ENCODE measurements at places on chromosomes 11 and 22. TPM values are rescaled to one million over a fixed set of nuclear protein-coding genes. Genes with fewer than 3 reads are reported as not detected.

GRCh38 chr11:121870206-121871045 is 245.6 kb downstream of the BLID start:
- DNase-seq = peak; percentile 19

ADM2 gene
- total RNA-seq = 3.2 TPM

C11orf91 gene
- not detected for total RNA-seq

MAJIN gene
- total RNA-seq = 0.97 TPM

GRCh38 chr11:66068154-66068821 is 1.8 kb upstream of the PACS1 start:
- peak; percentile 92 for DNase-seq

DNA sequence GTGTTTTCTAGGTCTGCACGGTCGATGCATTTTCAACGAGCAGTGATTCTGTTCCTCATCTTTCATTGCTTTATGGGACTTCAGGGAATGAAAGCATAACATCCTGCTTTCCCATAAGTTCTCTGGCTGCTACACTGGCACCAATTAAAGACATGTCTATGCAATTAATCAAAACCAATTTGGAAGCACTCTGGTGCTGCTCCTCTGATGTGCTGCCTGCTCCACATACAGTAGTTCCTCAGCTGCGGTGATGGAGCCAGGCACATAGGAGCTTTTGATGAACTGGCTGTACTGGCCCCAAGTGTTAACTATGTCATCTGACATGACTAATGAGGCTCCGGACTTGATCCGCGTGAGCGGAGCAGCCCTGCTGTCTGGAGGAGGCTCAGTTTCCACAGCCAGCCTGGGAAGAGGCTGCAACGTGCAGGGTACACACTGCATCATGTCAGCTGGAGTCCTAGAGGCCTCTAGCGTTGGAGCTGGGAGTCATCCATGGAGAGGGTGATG is 29.8 kb downstream of the GVQW3 start:
- no peak for DNase-seq

GRCh38 chr22:19819911-19820879 is 34.5 kb downstream of the GNB1L start:
- DNase-seq = peak; percentile 53

- DNase-seq = peak; percentile 84
These were observed 1.5 kb downstream of the SLC43A1 start for GRCh38 chr11:57513911-57514537.

DNA sequence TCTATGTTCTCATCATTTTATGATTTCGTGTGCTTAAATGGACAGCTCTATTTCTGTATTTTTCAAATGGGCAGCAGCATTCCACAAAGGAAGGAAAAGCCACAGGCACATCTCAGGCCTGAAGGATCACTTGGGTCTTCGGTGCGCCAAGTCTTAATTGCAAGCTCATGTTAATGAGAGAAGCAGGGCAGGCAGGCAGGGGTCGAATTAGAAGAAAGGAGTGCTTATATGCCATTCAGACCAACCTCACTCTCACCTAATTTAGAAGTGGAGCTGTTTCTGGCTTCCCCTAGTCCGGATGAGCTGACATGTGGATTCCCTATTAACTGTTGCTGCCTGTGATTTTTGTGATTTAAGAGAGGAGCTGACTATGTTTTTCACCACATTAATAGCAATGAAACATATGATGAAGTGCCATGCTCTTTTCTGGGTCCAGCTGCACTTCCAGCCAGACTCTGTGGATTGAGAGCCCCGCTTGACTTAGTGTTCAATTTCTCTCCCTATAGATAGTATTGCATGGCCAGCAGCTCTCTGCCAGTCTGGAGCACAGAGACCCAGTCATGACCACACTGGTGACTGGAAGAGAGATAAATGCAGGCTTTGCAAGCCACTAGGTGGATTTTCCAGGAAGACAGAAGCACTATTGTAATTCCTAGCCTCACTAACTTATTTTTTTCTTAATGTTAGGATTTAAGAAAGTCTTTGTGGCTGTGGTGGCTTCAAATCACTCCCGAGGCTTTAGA is 373.9 kb upstream of the FAT3 start:
- no peak for DNase-seq

OR10D3 gene
- not detected for total RNA-seq

DNA sequence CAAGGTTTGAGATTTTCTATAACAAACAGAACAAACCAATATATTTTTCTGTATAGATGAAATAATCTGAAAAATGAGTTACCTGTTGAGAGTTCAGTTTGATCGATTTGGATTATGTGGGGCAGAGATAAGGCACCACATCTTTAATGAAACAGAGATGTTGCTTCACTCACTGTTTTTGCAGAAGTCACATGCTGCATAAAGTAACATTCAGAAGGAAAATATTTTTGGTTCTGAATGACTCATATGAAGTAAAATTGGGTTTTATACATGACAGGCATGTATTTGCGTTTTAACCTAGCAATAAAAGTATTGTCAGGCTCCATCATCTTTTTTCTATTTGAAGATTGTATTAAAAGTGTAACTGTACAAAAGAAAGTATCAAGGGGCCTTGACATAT is 77.8 kb downstream of the BBOX1 start:
- no peak for DNase-seq

SLC2A11 gene
- 10.7 TPM for total RNA-seq

DNA sequence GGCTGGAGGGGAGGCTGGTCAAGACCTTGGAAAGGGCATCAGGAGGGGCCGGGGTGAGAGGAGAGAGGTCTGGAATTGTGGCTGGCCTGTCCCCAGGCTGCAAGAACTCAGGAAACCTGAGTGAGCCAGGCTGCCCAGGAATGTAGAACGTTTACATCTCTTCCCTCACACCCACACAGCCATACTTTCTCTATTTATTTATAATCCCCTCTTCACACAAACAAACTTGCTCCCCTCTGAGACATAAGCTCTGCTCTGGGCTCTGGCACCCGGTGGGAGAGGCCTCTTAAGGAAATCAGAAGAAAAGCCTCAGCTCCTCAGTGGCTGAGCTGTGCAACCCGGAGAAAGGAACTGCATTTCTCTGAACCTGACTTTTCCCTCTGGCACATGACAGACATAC is 5.5 kb downstream of the CHRDL2 start:
- DNase-seq = no peak

FBXO3 gene
- 17.9 TPM for total RNA-seq

DNA sequence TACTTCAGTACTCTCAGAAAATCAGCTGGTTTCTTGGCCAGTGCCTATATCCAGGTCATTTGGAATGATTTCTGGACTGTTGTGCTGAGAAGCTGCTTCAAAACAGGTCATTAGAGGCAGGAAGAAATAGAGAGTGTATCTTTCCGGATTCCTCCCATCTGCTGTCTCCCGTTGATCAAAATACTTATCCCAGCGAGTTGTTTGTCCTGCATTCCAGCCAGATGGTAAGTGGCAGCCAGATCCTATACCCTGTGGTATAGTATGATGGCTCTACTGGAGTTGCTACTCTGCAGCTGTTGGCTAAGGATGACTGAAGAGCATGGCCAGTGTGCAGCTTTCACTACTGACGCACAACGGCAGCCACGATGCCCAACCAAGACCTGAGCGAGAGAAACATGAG is 560.9 kb upstream of the ANO5 start:
- DNase-seq = no peak

- no peak for DNase-seq
These were observed 167.3 kb downstream of the NTM start for GRCh38 chr11:131537748-131538147.

DNA sequence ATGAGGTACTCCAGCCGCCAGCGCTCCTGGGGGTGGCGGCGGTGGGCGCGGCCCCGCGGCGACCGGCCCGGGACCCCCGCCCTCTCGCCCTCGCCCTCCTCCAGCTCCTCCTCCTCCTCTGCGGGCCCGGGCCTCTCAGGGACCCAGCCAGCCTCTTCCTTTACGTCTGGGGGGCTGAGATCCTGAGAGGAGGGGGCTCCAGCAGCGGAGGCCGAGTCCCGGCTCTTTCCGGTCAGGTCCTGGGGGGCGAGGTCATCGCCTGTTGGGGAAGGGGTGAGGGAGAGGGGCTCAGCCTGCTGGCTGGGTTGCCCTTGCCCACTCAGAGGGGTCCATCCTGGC is 4.3 kb downstream of the ZFTA start:
- DNase-seq = peak; percentile 86

APOL6 gene
- 0.07 TPM for total RNA-seq

SLC22A6 gene
- total RNA-seq = not detected

GRCh38 chr11:82474876-82475275 is 258.8 kb downstream of the FAM181B start:
- DNase-seq = no peak

DNA sequence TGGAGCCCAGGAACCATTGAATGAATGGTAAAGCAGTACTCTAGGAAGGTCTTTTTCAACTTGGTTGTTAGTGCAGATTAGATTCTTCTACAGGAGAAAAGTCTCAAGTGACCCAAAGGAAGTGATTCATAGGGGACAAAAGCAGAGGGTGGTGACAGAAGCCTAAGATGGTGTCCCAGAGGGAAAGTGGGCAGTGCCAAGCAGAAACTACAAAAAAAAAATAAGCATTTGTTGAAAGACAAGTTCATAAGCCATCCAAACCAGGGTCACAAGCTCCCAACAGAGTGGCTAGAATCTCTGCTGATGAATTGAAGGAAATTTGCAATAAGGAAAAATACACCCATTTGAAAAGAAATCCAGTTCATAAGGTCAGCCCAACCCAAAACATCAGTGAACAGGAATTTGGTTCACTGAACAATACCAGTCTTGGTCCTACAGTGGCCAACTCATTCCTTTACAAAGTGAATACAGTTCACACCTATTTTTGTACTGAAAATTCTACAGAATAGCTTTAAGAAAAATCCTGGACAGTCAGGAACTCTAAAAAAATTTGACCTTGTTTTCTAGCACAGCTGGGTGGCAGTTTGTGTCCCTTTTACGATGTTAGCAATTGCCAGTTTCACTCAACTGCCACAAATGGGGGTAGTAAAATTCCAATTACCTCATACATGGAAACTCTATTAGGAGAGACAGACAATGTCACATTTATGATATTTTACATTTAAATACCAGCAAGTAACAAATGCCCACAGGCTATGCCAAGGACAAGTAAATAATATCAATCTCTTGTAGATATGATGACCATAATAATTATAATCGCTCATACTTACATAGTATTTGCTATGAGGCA is 21.6 kb upstream of the NUP160 start:
- no peak for DNase-seq

DNA sequence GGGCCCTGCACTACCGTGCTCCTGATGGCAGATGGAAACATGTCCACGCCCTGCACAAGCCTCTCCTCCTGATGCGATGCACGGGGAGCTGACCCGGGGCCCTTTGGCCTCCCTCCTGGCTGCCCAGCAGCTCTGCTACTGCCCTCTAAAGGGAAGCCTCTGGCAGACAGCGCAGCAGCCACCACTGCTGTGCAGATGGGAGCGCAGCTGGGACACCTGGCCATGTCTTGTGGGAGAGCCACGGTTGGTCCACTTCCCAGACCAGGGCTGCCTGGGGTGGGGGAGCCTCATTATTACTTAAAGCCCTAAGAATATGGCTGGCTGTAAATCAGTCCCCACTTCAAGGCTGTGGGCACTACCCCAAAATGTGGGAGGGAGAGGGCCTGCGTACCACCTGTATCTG is 38.3 kb downstream of the TBX1 start:
- no peak for DNase-seq

GRCh38 chr11:28366549-28367346 is 258.6 kb downstream of the METTL15 start:
- no peak for DNase-seq

- DNase-seq = no peak
These were observed 115.4 kb downstream of the C11orf58 start for GRCh38 chr11:16853859-16854258.

DNA sequence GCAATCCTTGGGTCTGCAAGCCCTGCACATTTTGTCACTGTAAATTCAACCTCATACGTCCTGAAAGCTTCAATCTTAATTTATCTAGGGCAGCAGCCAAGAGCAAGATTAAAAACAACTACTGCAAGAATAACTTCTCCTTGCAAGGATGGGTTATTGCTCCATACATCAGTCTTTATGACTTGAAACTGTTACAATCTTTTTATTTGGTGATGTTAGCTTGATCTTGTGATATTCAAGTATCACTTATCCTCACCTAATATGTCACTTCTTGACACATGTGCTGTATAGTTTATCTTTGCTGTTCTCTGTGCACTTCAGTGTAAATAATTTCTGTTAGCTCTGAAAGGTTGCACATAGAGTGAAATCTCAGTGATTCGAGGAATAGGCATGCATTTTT is 14.7 kb upstream of the APLP2 start:
- no peak for DNase-seq
